ENCODE measurements at places on chromosomes 3 and 15.
A peak's percentile ranks its signal among the peaks of the same experiment; 100 is the strongest.

GRCh38 chr3:33373082-33373437 is 67.1 kb downstream of the UBP1 start:
- DNase-seq, result no peak

- DNase-seq, result no peak
Measured at GRCh38 chr15:90367576-90367975, 15.5 kb downstream of the ZNF774 start.

- DNase-seq, result no peak
Measured at GRCh38 chr15:51505251-51505650, 117.3 kb downstream of the DMXL2 start.

DNA sequence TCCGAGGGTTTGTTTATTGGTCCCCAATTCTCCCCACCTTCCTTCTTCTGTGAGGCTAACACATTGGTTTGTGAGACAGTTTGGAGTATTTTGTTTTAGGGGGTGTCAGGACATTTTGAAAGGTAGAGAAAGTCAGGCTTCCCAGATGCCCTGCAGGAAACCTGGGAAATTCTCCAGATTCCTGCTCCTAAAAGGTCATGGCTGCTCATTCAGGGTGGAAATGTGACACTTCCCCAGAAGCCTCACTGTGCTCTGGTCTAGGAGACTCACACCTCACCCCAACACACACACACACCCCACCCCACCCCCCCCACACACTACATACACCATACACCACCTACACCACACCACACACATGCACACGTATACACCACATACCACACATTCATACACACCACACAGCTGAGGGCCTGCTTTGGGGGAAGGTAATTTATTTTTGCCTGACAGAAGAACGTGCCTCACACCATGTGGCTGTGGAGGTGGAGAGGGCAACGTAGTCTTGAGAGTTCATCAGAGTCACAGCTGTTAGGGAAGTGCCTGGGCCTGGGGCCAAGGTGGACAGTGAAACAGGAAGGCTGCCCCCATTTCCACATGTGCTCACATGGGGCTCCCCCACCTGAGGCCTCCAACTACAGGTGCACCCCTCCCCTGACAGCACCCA is 40.4 kb upstream of the LIMD1 start:
- DNase-seq, result no peak

DNA sequence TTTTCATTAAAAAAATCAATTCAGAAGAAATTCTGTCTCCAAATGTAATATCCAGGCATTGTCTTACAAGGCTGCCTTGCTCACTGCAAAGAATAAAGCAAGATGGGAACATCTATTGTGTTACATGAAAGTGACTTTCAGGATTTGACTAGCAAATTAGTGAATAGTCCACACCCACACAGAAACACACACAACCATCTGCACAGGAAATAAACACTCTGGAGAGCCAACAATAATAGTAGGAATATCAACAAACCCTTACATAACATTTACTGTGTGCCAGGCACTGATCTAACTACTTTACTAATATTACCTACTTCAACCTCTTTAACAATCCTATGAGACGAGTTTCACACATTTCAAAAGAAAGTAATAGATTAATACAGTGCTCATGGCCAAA is 28.9 kb upstream of the ZNF385D start:
- no peak for DNase-seq

DNA sequence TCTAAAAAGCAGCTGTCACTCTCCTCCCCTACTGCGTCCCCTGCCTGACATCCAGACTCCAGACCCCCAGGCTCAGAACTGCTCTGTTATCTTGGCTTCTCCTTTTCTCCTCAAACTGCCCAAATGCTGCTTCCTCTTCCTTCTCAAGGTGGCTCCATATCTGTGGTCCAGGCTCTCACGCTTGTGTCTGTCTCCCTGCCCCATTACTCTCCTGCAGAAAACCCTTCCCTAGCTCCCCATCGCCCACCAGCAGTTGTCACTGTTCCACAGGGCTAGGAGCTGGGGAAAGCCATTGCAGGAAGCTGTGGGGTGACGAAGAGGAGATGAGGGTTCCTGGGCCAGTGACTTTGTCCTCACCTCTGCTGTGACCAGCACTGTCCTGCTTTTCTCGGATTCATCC is 30.7 kb upstream of the CGNL1 start:
- DNase-seq, result no peak

GRCh38 chr3:196207833-196208607 is 3.2 kb downstream of the ZDHHC19 start:
- DNase-seq, result peak; percentile 54

- no peak for DNase-seq
Measured at GRCh38 chr3:138625707-138626365, 17.3 kb downstream of the FAIM start.

GRCh38 chr3:77686560-77686959 is 646.7 kb downstream of the ROBO2 start:
- no peak for DNase-seq

DNA sequence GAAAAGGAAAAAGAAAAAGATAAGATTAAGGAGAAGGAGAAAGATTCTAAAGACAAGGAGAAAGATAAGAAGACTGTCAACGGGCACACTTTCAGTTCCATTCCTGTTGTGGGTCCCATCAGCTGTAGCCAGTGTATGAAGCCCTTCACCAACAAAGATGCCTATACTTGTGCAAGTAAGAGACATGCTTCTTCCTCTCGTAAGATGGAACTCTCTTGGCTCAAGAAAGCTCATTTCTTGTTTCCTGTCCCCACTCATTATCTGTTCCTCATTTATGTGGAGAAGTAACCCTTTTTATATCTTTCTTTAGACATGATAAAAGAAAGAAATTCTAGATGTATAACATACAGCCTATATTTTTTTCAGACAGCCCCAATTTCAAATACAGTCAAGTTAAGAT is 101.4 kb downstream of the KLHL25 start:
- DNase-seq, result no peak

DNA sequence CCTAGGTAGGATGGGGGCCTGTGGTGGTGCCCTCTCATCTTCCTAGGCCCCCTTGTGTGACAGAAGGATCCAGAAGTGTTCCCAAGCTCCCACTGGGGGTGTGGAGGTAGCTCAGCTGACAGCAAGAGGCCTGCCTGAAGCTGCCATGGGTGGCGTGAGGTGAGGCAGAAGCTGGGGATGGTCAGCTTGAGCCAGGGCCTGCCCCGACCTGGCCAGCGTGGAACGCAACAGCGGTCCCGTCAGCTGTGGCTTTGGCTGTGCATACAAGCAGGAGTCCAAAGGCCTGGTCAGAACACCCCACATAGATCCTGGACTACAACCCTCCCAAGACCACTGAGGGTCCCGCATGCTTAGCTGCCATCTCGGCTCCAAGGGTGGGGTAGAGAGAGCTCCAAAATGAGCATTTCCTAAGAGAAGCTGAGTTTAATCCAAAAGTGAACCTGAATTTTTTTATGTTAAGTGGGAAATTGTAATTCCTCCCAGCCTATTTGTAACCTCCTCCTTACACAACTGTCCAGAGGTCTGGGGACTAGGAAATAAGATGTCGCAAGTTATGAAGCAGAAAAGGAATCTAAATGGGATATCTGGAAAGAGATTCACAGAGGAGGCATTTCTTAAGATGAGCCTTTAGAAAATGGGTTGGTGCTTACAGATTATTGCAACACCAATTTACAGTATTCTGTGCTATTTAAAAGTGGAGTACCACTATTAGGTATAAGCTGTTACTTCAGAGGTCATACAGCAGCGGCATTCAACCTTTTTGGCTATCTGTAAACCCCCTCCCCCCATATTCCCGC is 9.9 kb upstream of the PLA2G4D start:
- DNase-seq, result no peak

- no peak for DNase-seq
Measured at GRCh38 chr3:188154809-188155574, 1.0 kb downstream of the LPP start.

DNA sequence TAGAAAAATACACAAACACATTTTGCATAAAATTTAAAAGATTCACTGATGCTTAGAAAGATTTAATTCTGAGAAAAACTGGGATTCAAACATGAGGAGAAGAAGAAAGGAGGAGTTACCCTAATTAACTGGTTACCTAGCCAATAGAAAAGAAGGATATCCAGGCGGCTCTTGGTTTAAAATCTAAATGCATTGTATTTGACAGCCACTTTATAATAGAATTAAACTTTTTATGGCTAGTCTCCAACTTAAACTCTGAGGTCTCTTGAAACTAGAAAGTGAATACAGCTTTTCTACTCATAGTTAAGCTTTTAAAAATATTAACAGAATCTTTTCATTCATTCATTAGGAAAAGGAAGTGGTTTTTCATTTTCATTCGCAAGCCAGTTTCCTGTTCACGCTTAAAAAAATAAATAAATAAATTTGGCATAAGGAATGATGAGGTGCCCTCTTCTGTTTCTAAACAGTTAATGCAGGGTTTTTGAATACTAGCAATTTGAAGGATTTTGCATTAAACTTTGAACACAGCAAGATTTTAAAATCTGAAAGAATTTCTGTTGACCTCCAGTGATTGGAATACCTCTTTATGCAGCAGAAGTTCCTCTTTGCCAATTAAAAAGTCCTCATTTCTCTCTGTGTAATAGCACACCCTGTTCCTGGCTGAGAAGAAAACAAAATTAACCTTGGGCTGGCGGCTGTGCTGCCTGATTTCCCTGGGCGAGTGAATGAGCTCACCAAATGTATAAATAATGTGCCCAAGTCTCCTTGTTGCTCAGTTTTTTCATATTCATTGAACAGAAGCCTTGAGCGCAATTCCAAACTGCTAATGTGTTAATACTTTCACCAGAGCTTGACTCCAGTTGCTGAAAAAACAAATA is 105.1 kb downstream of the ZMAT3 start:
- DNase-seq, result no peak

GRCh38 chr15:63015618-63016017 is 26.9 kb upstream of the TPM1 start:
- no peak for DNase-seq

DNA sequence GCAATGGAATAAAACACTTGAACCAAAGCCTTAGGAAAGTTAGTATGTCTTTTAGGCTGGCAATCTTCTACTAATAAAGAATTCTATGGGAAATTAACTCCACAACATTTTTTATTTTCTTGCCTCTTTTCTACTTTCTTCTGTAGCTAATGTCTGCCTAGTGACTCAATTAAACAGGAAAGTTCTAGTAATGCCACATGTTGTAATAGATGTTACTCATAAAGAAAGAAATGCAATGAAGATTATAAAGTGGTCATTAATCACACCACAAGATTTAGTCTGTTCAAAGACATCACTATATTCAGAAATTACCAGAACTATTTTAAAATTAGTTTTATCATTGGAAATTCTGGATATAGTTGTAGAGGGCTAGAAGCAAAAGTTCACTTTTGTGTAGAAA is 329.7 kb downstream of the SI start:
- no peak for DNase-seq

GRCh38 chr15:79635897-79636561 is 203.9 kb downstream of the MINAR1 start:
- DNase-seq, result no peak

GRCh38 chr15:35321926-35322325 is 224.0 kb downstream of the DPH6 start:
- no peak for DNase-seq

GRCh38 chr3:42884324-42884723 is 8.6 kb upstream of the CYP8B1 start:
- no peak for DNase-seq

DNA sequence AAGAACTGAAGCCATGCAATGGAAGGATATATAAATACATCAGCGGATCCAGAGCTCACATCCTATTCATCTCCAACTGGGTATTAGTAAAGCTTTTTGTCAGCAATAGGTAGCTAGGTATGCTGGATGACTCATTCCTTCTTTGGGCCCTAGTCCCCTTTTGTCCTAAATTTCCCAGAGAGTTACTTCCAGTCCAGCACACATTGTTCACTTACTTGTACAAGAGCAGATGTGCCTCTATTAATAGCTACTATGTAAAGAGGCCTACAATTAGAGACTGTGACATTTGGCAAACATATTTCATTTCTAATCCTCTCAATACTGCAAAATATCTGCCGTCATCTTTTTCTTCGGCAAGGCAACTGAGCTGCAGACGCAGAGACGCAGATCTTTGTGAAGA is 1.7 kb upstream of the SLC4A7 start:
- no peak for DNase-seq

GRCh38 chr3:186879781-186880180 is 37.3 kb downstream of the ADIPOQ start:
- DNase-seq, result no peak

DNA sequence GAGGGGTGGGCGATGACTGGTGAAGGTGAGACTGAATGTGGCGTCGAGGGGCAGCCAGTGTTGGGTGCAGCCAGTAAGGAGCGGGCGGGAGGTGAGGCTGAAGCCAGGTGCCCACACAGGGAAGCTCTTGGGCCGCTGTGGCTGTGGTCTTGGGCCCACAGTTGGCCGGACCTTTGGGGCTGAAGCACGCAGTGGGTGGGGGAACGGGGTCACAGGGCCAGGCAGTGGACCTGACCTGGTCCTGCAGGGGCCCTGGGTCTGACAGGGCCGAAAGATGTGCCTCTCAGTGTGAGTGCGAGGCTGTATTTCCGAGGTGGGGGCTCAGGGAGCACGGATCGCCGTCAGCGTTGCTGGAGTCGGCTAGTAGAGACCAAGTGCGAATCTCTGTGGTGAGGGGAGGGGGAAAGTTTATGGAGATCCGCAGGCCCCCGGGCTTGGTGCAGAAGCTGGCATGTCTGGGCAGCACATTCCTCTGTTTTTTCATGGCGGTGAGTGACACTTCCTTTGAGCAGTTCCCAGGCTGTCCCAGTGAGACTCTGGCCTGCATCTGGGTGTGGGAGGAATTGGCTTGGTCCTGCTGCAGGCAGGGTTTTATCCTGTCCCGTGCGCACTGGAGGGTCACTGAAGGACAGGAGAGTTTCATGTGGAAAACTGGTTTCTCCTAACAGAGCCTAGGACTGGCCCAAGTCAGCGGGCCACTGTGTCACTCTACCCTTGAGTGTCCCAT is 100.8 kb downstream of the TMEM266 start:
- DNase-seq, result no peak

DNA sequence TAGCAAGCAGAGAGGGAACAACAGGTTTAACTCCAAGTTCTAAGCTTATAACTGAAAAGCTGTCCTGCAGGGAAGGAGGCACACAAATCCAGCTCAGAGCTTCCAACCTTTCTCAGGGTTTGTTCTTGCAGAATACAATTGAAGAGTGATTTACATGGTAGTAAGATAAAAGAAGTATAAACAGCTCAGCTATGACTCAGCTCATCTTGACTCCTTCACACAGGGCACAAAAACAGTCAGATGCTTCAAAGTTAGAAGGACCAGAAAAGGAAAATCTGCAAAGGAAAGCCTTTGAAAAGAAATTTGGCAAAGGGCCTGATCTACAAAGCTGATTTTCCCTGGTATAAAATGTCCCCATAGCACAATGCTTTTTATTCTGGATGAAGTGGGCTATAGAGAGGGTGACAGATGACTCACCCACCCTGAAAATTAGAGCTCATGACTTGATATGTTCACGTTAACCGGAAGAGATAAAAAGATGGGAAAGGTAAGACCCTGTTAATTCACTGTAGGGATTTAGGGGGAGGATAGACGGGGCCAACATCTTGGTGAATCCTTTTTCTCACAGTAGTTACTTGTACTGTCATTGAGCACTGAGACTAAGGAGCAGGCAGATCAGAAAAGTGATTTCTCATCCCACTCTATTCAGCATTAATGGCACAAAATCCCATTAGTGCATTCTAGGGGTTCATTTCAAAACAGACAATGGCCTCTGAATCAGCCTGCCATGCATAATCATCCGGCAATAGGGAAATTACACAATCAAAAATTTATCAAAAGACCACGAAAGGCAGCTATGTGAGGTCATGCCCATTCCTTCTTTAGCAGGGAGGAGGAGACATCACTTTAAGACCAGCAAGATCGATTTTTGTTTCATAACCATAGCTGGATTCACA is 143.5 kb downstream of the GAP43 start:
- no peak for DNase-seq

All from activated CD8-positive, alpha-beta memory T cell treated with anti-CD3 and anti-CD28 coated beads, Interleukin-2, amount 50 U/mL, for 4 hours (primary cell).